Body of pancreas (tissue), 4 donors: ENCODE measurements at places on chromosomes 5 and 9.

GRCh38 chr5:128237000-128237399, 153.4 kb downstream of the SLC12A2 start:
- no peak for DNase-seq

DNA sequence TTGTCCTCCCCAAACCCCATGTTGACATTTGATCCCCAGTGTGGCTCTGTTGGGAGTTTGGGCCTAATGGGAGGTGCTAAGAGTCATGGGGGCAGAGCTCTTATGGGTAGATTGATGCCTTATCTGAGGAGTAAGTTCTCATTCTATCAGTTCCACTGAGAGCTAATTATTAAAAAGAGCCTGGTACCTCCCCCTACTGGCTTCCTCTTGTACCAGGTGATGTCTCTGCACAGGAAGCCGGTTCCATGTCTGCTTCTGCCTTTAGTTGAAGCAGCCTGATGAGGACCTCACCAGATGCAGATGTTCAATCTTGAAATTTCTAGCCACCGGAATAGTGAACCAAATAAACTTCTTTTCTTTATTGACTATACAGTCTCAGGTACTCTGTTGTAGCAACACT, 10.8 kb downstream of the GABRB2 start:
- peak; percentile 8 for DNase-seq

GRCh38 chr9:99948896-99949295, 42.4 kb downstream of the STX17 start:
- peak; percentile 21 for DNase-seq

GRCh38 chr5:61162832-61163567, 732 bp upstream of the SMIM15 start:
- peak; percentile 30 for DNase-seq

DNA sequence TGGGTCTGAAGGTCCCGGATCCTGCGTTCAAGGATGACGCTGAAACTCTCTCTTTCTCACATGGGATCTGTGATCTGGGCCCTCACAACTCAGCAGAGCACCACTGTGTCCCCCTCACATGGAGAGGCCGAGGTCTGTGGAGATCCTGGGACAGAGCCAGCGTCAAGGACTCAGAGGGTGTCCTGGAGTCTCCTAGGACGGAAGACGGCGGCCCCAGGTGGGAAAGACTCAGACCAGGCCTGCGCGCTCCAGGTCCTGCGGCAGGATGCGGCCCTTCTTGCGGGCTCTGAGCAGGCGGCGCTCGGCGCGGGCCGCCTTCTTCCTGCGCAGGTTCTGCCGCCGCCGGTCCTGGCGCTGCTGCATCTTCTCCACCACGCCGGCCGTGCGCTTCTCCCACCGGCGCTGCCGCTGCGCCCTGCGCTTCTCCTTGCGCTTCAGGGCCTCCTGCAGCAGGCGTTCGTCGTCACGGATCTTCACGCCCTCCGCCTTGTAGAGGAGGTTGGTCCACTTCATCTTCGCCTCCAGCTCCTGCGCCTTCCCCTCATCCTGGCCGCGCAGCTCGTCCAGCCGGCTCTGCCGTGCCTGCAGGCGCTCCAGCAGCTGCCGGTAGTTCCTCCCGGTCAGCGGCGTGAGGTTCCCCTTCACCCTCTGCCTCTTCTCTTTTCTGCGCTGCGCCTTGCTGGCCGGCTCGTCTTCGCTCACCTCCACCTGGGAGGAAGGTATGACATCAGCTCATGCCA, 4.2 kb downstream of the SURF6 start:
- no peak for DNase-seq

DNA sequence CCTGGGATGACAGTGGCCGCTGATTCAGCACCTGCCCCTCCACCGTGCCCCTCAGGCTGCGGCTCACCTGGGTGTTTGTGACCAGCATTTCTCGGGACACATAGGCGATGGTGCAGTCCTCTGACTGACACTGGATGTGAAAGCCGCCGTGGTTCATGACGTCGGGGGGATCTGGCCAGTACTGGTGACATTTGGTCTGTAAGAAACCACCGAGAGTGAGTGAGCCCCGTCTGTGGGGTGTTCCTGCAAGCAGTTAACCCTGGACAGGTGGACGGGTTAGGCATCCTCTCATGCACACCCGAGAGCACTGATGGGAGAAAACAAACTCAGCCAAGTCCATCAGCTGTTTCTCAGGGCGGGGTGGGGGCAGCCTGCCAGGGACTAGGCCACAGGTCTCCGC, 62.5 kb upstream of the EPB41L4B start:
- DNase-seq = no peak

GRCh38 chr5:149700347-149700746, 29.8 kb upstream of the PPARGC1B start:
- no peak for DNase-seq

- DNase-seq = no peak
Observed at GRCh38 chr9:9585920-9586319, 1026.9 kb downstream of the PTPRD start.

GRCh38 chr5:167233507-167234220, 1057.8 kb upstream of the WWC1 start:
- DNase-seq = no peak

- DNase-seq = no peak
Observed at GRCh38 chr9:76311537-76311936, 82.7 kb downstream of the RFK start.

DNA sequence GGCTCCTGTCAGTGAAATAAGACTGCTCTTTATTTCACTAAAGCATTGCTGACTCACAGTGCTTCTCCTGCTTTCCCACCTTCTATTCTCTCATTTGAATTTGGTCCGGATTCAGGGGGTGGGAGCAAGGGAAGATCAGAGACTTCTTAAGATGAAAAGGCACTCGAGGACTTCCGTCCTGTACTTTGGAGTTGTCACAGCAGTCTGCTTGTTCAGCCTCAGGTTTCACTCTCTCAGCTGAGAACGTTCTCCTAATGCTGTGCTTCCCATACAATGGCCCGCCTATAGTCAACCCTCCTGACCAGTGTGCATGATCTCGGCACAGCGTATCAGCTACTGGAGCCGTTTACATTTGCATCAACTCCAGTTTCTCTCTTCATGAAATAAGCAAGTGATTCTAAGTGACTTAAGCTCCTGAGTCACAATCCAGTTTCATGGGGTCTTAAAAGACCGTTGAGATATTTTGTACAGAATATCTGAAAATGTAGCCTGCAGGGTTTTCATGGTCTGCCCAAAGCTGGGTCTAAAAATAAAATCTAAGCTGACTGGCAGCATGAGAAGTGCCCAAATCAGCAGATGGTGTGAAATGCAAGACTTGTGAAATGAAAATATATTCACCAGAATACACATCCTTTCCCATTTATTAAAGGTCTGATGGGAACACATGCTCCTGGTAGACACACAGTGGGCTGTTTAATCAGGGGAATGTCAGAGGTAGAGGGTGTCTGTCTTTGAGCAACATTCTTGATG, 145.0 kb downstream of the ADCY2 start:
- DNase-seq = no peak

DNA sequence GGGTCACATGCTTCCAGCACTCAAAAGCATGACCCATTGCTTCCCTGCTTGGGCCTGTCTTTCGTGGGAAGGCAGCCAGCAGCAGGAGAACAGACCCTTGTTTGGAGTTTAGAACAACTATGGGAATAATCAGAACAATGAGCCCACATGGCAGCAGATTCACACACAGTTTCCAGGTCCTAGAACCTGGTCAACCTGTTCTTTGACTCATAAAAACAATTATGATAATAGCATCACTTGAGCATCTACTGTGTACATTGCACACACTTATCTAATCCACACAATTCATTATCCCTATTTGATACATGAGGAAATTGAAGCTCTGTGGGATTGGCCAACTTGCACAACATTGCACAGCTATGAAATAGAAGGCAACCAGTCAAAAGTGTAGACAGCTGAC, 41.7 kb downstream of the KLF4 start:
- DNase-seq = no peak

DNA sequence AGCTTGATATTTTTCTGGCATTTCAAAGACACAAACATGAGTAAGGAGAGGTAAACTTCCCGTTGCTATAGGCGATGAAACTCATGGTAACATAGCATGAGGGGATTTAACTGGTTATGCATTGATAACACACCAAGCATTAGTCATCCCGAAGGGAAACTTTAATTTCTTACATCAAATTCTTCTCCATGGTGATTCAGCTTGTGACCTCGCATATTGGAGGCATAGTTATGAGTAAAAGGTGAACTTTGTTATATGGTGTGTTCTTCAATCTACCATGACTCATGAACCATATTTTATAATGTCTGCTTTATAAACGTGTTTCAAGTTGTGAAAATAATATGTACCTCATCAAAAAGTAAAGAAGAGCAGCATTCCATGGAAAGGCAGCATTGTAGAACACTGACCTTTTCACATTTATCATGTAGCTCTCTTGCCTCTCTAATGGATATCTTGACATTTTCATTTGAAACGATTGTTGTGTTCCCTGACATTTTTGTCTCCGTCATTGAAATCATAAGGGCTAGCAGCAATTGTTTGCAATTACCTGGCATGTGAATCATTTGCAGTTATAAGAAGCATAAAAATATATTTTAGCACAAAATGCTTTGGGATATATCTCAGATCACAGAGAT, 491.8 kb downstream of the ANXA1 start:
- DNase-seq = no peak

DNA sequence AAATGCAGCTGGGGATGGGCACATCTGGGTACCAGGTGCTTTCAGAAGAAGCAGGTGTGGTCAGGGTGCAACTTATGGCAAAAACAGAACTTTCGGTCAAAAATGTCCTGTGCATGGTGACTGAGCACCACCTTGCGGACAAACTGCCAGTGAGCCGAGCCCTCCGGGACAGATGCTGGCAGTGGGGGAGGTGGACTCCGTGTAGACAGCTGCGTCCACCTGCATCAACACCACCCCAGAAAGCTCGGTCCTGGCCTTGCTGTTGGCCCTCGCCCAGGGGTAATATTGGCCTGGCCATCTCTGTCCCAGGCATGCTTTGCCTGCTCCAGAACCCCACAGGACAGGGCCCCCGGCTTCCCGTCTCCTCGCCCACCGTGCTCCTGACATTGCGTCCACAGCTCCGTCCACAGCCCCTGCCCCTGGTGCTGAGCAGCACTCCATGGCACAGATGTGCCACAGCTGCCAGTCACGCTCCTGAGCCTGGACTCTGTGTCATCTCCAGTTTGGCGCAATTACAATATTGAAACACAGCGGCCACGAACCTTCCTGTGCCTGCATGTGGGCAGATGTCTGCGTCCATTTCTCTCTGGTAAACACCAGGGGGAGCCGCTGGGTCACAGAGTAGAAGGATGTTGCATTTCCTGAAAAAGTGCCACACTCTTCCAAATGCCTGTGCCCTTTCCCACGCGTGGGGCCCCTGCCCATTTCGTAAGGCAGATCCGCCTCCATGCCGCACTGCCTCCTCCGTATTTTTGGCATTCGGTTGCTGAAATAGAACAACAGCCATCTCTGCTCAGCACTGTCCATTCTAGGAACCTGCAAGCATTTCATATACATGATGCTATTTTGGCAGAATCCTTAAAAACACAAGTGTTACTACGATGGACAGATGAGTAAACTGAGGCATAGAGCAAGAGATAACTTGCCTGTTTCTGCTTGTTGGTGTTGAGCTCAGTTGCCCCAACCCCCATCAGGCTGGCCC, 33.4 kb upstream of the SLC6A19 start:
- DNase-seq = peak; percentile 84

DNA sequence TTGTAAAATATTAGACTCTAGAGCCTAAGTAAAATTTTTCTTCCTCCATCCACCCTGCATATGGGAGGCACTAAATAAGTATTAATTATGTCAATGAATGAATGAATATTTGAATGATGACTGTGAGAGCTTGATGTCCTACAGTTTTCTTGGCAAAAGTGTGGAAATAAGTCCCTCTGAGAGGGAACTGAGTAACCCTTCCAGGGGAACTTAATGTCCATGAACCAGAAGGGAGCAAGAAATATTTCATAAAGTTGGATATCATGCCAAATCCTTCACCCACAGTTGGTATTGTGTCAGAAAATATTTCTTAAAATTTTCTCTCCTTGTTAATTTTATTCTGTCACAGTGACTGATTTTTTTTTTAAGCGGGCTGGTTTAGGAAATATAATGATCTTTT, 36.6 kb downstream of the NNT start:
- DNase-seq = no peak

DNA sequence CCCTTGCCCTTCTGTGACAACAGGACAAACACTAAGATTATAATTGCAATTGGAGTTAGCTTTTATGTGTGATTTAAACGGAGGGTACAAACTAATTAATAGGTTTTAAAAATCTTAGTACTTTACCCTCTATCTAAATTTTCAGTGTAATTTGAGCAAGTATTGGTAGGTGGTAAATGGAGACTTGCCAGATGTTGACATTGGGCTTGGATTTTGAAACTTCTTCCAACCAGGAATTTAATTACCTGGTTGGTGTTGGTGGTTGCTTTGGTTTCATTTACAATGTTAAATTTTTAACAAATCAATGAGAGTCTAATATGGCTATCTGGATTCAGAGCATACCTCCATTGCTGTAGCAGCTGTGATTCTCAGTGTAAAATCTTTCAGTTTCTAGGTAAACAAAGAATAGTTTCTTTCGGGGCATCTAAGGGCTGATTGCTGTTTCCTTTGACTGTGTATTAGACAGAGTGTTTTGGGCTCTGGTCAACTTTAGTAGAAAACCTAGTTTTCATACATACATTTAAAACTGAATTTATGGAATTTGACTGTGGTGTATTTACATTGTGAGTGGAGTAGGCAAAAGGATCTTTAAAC, 1.9 kb downstream of the DAPK1 start:
- DNase-seq = no peak

DNA sequence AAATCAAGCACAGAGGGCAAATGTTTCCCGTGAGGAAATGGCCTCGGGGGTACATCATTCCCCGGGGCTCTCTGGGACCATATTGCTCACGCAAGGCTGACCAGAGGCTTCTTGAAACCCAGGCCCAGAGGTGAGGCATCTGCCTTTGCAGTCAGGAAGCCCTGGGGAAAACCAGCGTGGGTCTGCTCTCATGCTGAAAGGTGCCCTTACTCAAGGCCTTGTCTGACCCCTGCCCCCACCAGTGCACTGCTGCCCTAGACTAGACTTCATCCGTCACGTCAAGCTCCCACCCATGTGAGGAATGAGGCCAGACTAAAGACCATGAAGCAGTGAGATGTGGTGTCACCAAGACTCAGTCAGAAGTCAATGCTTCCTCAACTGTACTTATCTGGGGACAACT, 66.1 kb downstream of the PAX5 start:
- DNase-seq = no peak

DNA sequence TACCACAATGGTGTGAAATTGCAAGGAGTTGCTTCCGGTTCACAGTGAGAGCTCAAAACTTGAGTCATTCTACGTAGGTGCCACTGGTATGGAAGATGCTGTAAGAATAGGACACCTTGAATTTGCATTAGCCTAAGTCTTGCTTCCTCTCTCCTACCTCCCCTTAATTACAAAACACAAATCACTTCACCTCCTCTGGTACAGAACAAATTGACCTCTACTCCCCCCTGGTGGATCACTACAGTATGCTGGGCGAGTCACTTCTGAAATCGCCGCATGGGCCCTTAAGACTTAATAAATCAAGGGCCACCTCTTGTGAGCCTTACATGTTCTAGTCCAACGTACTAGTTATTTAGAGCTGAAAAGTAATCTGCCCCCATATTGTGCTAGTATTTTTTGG, 145.3 kb upstream of the SMARCA2 start:
- peak; percentile 10 for DNase-seq
